ENCODE measurements at places on chromosomes 11 and 22.
A peak's percentile ranks its signal among the peaks of the same experiment; 100 is the strongest.

DNA sequence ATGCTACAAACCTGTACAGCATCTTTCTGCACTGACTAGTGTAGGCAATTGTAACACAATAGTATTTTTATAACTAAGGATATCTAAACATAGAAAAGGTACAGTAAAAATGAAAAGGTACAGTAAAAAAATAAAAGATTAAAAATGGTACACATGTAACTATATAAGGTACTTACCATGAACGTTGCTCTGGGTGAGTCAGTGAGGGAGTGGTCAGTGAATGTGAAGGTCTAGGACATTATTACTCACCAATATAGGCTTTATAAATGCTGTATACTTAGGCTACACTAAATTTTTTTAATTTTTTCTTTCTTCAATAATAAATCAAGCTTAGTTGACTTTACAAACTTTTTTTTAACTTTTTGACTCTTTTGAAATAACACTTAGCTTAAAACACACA, 59.9 kb downstream of the EIF3M start:
- peak; percentile 55 for DNase-seq

GRCh38 chr11:65392186-65392829, 5.9 kb downstream of the FRMD8 start:
- DNase-seq, result no peak

GRCh38 chr22:46964773-46965550, 202.5 kb downstream of the TBC1D22A start:
- DNase-seq, result no peak

GRCh38 chr11:76806131-76806530, 23.0 kb downstream of the TSKU start:
- no peak for DNase-seq
